ENCODE measurements at places on chromosomes 12 and 14. TPM values are rescaled to one million over a fixed set of nuclear protein-coding genes. Genes with fewer than 3 reads are reported as not detected.
A peak's percentile ranks its signal among the peaks of the same experiment; 100 is the strongest.

DNA sequence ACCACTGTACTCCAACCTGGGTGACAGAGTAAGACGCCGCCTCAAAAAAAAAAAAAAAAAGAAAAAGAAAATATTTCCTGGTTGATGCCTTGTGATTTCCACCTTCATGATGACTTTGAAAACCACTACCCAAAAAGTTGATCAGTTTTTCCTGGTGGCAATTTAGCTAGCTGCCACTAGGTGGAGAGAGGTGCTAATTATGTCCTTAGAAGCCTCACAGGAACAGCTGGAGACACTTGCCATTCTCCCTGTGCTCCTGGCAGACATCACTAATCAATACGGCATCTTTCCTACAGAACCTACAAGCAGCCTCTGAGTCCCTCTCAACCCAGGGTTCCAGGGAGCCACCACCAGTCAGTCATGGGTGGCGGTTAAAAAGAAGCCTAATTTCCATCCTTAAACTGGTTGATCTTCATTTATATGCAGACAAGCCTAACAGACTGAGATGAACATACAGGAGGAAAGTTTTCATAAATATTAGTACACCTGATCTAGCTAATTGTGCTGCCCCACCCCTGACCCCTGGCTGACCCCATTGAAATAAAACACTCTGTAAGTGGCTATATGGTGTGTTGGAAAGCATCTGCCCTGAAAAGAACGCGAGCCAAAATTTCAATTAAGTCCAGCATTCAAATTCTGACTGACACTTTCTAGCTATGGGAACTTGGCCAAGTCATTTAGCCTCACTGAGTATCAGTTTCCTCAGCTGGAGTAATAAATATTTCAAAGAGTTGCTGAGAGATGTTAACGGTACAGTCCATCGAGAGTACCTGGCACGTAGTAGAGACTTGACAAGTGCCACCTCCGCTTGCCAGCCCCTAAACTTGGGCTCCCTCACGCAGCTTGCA is 6.2 kb upstream of the OAS1 start:
- H3K27me3 ChIP-seq = no peaks in the 10 kb centered on the region
- no peak overlapping the region for H3K27ac ChIP-seq
- H3K4me1 ChIP-seq = no peaks in the 10 kb centered on the region
- no peaks in the 10 kb centered on the region for H3K36me3 ChIP-seq

GRCh38 chr14:104800771-104801519 is at the start of gene ZBTB42:
Gene ZBTB42, plus strand, starts transcription at chr14:104801101. Its CDS starts 97 bp downstream, at chr14:104801198.
- H3K4me3 ChIP-seq = peak within 1 kb of the TSS; percentile 60
- no peaks in the 10 kb centered on the region for H3K4me1 ChIP-seq
- peak; percentile 60 for DNase-seq
- peak within 1 kb of the TSS; percentile 99 for H3K27ac ChIP-seq
- no peaks in the 10 kb centered on the region for H3K27me3 ChIP-seq

- DNase-seq = no peak
- H3K36me3 ChIP-seq = no peaks in the 10 kb centered on the region
- H3K27ac ChIP-seq = no peak overlapping the region
- H3K4me1 ChIP-seq = no peaks in the 10 kb centered on the region
- H3K27me3 ChIP-seq = no peaks in the 10 kb centered on the region
Measured at GRCh38 chr12:64883264-64884163, 59.1 kb downstream of the TBC1D30 start.

GRCh38 chr12:74626397-74626796 is 88.8 kb downstream of the ATXN7L3B start:
- no peak for DNase-seq
- H3K27ac ChIP-seq = no peak overlapping the region
- no peaks in the 10 kb centered on the region for H3K36me3 ChIP-seq
- H3K4me1 ChIP-seq = no peaks in the 10 kb centered on the region

Gene REM2
- not detected for total RNA-seq

DNA sequence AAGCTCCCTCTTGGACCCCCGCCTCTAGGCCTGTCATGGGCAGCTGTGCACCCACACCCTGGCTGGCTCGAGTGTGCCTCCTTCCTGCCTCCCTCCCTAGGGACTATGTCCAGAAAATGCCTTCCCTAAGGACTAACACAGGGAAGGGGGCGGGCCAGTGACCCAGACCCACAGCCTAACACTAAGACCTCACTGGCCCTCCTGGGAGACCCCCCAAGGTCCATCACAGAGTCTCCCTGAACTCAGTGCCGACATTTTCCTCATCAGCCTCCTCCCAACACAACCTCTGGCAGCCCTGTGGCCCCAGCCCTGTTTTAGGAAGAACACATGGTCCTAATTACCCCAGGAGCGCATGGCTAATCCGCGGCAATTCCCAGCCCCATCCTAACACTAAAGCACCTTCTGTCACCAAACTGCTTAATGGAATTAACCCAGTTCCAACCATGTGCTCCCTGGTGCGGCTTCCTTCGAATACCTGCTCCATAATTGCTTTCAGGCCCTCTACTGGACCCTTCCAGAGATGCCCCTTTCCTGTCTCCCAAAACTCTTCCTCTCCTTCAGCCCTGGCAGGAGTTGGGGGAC is 5.6 kb downstream of the MSI1 start:
- no peak for DNase-seq
- H3K36me3 ChIP-seq = no peaks in the 10 kb centered on the region
- H3K4me3 ChIP-seq = no peak overlapping the region
- no peaks in the 10 kb centered on the region for H3K27me3 ChIP-seq
- H3K27ac ChIP-seq = no peak overlapping the region

- H3K36me3 ChIP-seq = no peaks in the 10 kb centered on the region
- no peaks in the 10 kb centered on the region for H3K4me1 ChIP-seq
- H3K27me3 ChIP-seq = no peaks in the 10 kb centered on the region
- H3K4me3 ChIP-seq = no peak overlapping the region
Measured at GRCh38 chr12:14901228-14901562, 15.5 kb upstream of the MGP start.

- no peak overlapping the region for H3K4me3 ChIP-seq
- H3K27me3 ChIP-seq = no peaks in the 10 kb centered on the region
- no peaks in the 10 kb centered on the region for H3K36me3 ChIP-seq
- H3K4me1 ChIP-seq = peaks cover 14% of the 10 kb centered on the region
Measured at GRCh38 chr14:102184316-102185035, 44.8 kb downstream of the WDR20 start.

- no peaks in the 10 kb centered on the region for H3K27me3 ChIP-seq
- no peaks in the 10 kb centered on the region for H3K36me3 ChIP-seq
- H3K27ac ChIP-seq = no peak overlapping the region
- H3K4me3 ChIP-seq = no peak overlapping the region
Measured at GRCh38 chr14:51783765-51784164, 76.6 kb upstream of the GNG2 start.

Gene OTX2
- total RNA-seq = not detected

- H3K27ac ChIP-seq = peak overlapping the region; percentile 99
- H3K27me3 ChIP-seq = no peaks in the 10 kb centered on the region
- peak overlapping the region; percentile 73 for H3K4me3 ChIP-seq
- DNase-seq = no peak
Measured at GRCh38 chr12:52053536-52054209, 2.4 kb downstream of the NR4A1 start.

DNA sequence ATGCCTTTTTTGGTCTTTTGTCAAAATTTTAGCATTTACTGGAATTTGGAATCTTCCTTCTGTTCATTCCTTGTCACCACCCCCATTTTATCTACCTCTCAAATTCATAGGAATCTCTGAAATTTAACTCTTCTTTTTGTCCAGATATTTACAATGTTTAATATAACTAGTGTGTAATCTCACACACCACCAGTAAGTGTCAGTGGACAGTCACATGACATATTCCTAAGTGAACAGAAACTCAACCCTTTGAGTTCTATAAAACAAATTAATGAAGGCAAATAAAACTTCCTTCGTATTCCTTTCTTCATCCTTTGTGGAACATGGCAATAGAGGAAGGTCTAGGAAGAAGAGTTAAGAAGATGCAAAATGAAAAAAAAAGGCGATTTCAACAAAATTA is 26.6 kb downstream of the ATF7 start:
- no peaks in the 10 kb centered on the region for H3K36me3 ChIP-seq
- no peak overlapping the region for H3K4me3 ChIP-seq
- H3K4me1 ChIP-seq = peaks cover 10% of the 10 kb centered on the region
- DNase-seq = no peak

Gene HVCN1
- total RNA-seq = 10.5 TPM

Gene POLE2
- total RNA-seq = 35.5 TPM

DNA sequence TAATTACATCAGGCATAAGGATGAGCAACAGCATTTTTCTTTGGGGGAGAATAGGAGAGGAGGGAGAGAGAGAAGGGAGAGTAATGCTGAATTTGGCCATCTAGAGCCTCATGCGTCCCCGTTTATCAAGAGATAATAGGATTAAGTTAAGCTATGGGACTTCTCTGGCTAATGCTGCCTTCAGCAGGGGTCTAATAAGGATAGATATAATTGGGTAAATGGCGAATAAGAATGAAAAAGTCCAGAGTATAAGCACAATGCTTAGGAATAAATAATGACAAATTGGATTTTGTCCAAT is 470.0 kb downstream of the EGLN3 start:
- no peak for DNase-seq
- H3K27ac ChIP-seq = no peak overlapping the region
- no peaks in the 10 kb centered on the region for H3K27me3 ChIP-seq
- H3K36me3 ChIP-seq = no peaks in the 10 kb centered on the region
- H3K4me1 ChIP-seq = no peaks in the 10 kb centered on the region
- H3K4me3 ChIP-seq = no peak overlapping the region

DNA sequence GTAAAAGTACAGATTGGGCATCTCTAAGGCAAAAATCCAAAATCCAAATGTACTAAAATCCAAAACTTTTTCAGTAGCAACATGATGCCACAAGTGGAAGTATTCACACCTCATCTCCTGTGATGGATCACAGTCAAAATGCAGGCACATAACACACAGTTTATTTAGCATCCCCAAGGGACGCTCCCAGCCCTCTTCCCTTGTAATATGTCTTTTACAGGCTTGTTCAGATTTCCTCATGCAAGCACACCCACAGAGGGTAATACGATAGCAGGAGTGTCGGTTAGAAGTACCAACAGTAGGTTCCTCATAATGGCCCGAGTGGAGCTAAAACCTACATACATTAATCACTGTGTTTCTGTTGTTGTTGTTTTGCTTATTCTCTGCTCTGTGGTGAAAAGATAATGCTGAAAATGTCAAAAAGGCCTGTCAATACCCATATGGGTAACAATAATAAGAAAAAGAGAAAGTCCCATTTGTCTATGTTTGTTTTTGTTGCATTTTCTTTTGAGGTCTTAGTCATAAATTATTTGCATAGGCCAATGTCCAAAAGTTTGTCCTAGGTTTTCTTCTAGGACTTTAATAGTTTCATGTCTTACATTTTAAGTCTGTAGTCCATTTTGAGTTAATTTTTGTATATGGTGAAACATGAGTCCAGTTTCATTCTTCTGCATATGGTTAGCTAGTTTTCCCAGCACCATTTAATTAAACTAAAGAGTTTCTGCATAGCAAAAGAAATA is 133.1 kb downstream of the LRIG3 start:
- H3K27me3 ChIP-seq = no peaks in the 10 kb centered on the region
- H3K4me3 ChIP-seq = no peak overlapping the region
- H3K27ac ChIP-seq = no peak overlapping the region
- H3K4me1 ChIP-seq = no peaks in the 10 kb centered on the region
- no peak for DNase-seq
- no peaks in the 10 kb centered on the region for H3K36me3 ChIP-seq

GRCh38 chr14:99077076-99077843 is 194.7 kb downstream of the BCL11B start:
- no peak for DNase-seq
- H3K4me3 ChIP-seq = no peak overlapping the region
- H3K27me3 ChIP-seq = no peaks in the 10 kb centered on the region

Data from uterus (tissue), 4 donors.